Stimulated activated CD4-positive, alpha-beta T cell treated with anti-CD3 and anti-CD28 coated beads, Interleukin-4, amount 100 ng/mL, for 4 hours (primary cell): ENCODE measurements at places on chromosomes 2 and 18.

DNA sequence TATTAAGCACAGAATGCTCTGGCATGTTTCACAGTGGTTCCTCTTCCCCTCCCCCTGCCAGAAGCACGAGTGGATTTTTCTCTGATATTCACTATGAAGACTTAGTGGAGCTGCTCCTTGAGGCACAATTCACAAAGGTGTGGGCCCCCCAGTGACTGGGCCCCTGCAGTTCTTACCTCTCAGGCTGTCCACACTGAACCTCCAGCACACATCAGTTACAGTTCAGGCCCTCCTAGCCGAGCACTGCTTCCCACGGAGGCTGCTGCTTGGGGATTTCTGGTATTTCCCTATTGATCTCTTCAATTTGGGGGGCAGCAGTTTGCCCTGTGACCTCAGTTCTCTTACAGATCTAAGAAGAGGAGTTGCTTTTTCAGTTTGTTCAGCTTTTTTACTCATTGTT is 236.1 kb downstream of the SH3RF3 start:
- no peak for DNase-seq

DNA sequence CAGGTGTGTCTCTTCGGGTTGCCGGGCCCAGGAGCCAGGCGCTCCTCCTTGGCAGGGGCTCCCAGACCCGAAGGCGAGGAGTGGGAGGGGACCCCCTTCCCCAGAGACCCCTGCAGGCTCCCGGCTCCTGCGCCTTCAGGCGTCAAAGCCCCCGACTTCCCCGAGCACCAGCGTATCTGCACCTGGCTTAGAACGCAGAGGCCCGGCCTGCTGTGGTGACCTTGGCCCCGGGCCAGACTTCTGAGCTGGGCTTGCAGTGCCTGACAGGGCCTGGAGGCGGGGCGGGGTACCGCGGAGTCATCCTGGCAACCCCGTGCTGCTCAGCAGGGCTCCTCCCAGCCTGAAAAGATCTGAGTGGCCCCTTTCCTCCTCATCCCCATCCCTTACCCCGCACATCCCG is 27.0 kb downstream of the SKA1 start:
- no peak for DNase-seq

DNA sequence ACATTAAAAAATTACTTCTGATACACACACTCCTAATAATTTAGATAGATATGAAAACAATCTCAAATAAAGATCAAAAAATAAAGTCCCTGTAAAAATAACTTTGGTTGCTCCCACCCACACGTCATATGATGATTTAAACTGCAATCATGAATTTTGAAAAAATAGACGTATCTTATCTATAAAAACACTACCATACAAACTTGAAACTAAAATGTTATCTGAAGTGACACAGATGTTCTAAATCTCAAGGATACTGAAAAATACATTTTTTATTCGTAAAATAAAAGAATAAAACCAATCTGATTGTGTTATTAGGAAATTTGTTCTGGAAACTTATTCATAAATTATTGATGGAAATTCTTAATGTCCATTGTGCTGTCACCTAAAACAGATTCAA is 8.1 kb upstream of the BOLA3 start:
- DNase-seq: no peak

GRCh38 chr18:12041561-12041960 is 52.1 kb upstream of the ANKRD62 start:
- DNase-seq: no peak

GRCh38 chr2:191266201-191266600 is 21.0 kb downstream of the MYO1B start:
- no peak for DNase-seq

DNA sequence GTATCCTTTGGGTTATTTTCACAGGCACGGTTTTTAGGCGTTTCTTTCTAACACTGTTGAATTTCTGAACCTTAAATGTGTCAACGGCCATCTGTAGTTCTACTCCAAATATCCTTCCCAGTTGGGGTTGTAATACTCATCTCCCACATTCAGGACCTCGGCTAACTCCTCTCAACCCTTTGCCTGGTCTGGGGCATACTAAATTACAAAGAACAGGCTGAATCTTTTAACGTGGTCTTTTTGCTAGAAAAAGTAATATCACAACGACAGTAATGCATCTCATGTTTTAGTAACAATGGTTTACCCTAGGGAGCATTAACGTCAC is 2.1 kb downstream of the RPRM start:
- DNase-seq: no peak

- no peak for DNase-seq
Observed at GRCh38 chr2:29042561-29043075, 31.7 kb downstream of the PCARE start.

GRCh38 chr2:186862869-186863709 is 14.1 kb upstream of the ZSWIM2 start:
- no peak for DNase-seq

DNA sequence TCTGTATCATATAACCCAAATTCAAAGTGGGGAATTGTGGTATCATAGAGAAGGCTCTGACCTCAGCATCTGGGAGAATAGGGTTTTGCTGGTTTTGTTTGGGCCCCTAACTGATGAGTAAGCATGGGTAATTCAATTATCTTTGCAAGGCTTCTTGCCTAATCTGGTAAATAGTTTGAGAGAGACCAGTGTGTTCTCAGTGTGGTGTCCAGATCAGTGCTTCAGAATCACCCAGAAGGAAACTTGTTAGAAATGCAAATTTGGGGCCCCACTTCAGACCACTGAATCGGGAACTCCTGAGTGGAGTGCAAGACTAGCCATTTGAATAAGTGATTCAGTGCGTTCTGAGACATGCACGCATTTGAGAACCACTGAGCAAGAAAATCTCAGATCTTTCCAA is 282.7 kb downstream of the EPHA4 start:
- no peak for DNase-seq

DNA sequence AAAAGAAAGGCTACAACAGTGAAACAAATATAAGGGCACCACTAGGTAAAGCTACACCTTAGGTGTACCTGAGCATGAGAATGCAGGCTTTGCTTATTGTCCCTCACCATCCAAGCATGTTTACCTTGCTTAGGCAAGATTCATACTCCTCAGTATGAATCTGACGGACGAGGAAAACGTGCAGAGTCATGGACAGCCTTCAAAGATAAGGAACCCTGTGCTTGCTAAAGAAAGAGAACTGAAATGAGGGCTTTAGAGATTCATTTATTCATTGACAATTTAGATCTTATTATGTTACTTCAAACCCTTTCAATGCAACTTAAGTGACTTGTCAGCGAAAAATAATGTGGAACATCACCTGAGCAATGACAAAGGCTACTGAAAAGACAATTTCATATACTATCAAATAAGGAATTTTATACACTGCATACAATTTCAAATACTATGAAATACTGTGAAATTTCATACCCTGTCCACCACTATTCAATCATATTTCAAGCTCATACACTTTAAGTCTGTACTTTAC is 21.7 kb downstream of the CLASP1 start:
- DNase-seq: no peak

DNA sequence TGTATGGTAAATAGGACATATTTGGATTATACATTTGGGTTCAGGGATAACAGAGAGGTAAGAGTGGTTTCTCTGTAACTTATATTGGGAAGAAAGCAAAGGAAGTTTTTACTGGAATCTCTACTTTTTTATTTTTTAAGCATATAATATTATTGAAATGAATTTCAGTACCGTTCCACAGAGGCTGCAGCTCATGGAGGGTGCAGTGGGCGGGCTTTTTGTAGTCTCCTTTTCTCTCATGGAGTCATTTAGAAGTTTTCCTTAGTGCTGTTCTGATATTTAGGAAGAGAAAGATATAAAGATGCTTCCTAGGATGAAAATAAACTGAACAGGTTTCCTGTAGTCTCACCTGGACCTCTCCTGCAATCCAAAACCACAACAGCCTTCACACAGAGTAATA is 1153.3 kb upstream of the TMEFF2 start:
- no peak for DNase-seq

DNA sequence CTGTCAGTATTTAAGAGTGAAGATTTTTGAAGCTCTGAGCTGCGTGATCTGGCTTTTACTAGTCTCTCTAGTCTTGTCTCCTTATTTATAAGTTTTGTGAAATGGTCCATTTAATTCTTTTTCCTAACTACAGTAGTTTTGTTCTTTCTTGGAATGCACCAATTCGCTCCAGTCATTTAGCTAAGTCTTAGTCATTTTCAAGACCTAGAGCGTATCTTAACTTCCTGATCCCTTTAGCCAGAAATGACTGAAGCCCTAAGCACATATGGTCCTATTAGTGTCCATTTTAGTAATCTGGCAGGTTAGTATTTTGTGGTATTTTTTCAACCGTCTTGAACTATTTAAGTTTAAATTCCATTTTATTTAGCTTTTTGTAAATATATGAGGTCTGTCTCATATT is 3.6 kb downstream of the BIRC6 start:
- DNase-seq: no peak

- DNase-seq: no peak
Observed at GRCh38 chr2:138395565-138396306, 105.8 kb upstream of the SPOPL start.

GRCh38 chr2:102235491-102235890 is 48.7 kb downstream of the IL1RL2 start:
- no peak for DNase-seq

DNA sequence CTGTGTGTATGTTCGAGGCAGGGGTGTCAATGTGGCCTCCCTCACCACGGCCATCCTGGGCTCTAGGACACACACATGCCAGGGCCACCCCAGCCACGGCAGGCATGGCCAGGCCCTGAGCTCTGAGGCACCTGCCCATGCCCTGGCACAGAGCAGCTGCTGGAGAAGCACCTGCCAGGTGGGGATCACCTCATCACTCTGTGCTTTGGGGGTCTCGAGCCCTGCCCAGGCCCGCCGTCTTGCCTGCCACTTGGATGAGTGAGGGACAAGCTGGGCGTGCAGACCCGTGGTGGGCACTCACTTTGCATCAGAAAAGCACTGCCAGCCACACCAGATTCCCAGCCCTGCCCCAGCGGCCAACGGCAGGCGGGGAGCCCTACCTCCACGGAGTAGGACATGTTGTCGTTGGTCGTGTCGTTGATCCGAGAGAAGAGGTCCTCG is 33.1 kb downstream of the KIF1A start:
- DNase-seq: no peak

- no peak for DNase-seq
Observed at GRCh38 chr2:1413156-1413710, at the start of gene TPO. TPO (plus strand) TSS chr2:1413463; CDS start chr2:1414409, 946 bp downstream.

DNA sequence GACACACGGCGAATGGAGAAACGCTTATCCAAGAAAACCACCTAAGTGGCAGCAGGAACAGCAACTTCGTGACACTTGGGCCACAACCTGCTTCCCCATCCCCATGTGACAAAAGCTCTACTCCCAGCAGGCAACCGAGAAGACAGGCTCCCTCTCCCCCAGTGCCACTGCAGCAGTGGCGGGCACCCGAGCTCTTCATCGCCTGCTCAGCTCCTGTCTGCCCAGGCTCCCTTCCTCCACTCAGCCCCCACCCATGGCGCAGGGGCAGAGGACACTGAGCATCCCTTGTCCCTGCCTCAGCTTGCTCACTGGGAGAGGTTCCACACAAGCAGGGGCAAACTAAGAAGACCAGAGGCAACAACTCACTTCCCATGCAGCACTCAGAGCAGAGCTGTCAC is 22.9 kb downstream of the SLC66A2 start:
- DNase-seq: no peak

- no peak for DNase-seq
Observed at GRCh38 chr2:102505290-102505689, 32.3 kb downstream of the SLC9A4 start.

GRCh38 chr2:46674488-46674887 is 195.1 kb downstream of the TMEM247 start:
- DNase-seq: no peak

- no peak for DNase-seq
Observed at GRCh38 chr2:50607721-50608120, 424.2 kb downstream of the NRXN1 start.

DNA sequence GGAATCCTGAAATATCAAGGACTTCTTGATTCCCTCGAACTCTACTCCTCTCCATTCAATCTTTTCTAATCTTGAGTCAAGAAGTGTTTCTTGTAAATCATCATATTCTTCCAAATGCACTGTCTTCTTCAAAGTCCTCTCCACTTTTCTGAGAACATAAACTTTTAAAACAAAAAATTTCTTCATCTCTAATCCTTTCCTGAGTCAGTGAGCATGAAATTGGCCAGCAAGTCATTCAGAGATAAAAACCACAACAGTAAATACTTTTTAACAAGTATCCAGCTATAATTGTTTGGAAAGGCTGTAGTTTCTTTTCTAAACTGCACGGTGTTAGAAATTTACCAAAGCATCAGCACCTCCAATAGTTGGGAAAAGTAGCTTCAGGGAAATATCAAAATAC is 312.6 kb upstream of the GALNT5 start:
- DNase-seq: no peak

GRCh38 chr18:9779630-9780029 is 71.5 kb downstream of the RAB31 start:
- no peak for DNase-seq

DNA sequence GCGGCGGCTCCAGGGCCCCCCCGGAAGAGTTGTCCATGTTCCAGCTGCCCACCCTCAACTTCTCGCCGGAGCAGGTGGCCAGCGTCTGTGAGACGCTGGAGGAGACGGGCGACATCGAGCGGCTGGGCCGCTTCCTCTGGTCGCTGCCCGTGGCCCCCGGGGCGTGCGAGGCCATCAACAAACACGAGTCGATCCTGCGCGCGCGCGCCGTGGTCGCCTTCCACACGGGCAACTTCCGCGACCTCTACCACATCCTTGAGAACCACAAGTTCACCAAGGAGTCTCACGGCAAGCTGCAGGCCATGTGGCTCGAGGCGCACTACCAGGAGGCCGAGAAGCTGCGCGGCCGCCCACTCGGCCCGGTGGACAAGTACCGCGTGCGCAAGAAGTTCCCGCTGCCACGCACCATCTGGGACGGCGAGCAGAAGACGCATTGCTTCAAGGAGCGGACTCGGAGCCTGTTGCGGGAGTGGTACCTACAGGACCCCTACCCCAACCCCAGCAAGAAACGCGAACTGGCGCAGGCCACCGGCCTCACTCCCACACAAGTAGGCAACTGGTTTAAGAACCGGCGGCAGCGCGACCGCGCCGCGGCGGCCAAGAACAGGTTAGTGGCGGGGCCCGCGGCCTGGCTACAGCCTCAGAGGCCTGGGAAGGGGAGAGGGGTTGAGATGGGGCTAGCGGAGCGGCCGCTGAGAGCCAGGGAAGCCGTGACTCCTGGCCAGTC is 965 bp downstream of the SIX3 start:
- no peak for DNase-seq

GRCh38 chr2:181404472-181404871 is 52.7 kb upstream of the ITGA4 start:
- DNase-seq: no peak

DNA sequence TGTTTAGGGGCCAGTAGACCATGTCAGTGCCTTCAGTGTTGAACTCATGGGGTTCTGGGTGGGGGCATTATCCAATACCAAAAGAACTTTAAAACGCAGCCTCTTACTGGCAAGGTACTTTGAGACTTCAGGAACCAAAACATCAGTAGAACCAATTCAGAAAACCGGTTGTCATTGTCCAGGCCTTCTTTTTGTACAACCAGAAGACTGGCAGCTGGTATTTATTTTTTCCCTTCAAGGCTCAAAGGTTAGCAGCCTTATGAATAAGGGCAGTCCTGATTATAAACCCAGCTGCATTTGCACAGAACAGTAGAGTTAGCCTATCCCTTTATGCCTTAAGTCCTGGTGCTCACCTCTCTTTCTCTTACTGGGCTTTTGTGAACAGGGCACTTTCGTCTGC is 113.8 kb upstream of the EML6 start:
- DNase-seq: no peak

- DNase-seq: no peak
Observed at GRCh38 chr2:224166654-224167053, 127.6 kb upstream of the SERPINE2 start.
